Stimulated activated memory B cell treated with anti-CD40 and anti-IgM and Interleukin-4, amounts not matched to agents 10 μg/mL and 1 μg/mL and 100 μg/mL, for 72 hours (primary cell): ENCODE measurements at places on chromosomes 3 and 15.

GRCh38 chr3:4736284-4736861, 242.9 kb upstream of the BHLHE40 start:
- no peak for ATAC-seq

GRCh38 chr3:175381685-175382084, 522.6 kb downstream of the NAALADL2 start:
- ATAC-seq: no peak

GRCh38 chr3:62550439-62550838, 177.1 kb upstream of the FEZF2 start:
- no peak for ATAC-seq

GRCh38 chr15:39798382-39798781, 15.7 kb upstream of the FSIP1 start:
- no peak for ATAC-seq

DNA sequence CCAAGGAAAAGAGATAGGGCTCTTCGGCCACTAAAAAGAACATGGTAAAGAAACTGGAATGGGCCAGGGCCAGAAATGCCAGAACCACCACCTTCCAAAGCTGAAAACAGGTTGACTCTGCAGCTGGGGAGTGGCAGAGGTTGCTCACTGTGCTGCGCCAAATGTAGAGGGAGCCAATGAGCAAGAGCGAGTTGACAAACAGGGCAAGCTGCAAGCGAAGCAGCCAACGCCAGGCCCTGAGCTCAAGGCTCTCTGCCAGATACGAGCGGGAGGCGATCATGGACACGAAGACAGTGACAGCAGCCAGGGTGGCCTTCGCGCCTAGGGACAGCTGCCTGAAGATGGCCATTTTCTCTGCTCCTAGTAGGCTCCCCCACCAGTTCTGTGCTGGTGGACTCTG, 3.1 kb downstream of the GLB1 start:
- ATAC-seq: no peak

DNA sequence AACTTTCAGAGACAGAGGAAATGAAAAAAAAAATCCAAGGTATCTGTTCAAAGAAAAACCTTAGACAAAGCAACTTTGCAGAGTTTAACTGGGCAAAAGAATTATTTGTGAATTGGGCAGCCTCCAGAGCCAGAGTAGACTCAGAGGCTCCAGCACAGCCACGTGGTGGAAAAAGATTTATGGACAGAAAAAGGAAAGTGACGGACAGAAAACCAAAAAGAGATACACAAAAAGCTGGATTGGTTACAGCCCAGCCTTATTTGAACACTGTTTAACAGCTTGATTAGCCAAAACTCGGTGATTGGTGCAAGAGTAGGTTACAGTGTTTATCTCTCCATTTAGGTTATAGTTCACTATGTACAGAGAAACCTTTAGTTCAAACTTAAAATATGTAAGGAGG, 23.7 kb upstream of the GPD1L start:
- ATAC-seq: no peak

DNA sequence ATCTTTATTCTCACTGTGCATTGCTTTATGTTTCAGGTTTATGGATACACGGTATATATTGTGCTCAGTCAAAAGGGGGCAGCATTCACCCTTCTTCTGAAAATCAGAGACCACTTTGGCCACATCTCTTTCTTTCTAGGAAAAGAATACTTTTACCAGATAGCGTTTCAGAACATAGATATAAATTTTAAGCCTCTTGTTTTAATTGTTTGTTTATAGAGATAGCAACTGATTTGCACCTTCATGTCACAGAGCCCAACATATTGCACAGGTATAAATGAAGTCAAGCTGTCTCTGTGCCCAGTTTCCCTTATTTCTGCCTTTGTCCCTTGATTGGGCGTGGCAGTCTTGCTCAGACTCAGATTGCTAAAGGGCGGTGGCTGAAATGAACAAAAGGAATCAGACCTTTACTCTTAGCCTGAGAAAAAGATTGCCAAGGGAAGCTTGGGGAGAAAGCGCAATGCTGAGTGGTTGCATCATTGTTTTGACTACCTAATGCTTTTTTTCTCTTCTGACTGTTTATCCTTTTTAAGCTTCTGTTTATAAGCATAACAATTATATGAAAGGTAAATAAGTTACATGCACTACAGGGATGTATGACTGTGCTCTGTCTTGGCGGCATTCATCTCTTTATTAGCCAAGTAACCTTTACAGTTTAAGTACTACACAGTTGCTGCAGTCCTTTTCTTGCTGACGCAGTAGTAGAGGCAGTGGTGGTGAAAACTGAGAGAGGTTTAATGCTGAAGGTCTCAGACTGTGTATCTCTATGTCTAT, 70.8 kb upstream of the ZBTB20 start:
- ATAC-seq: no peak

- no peak for ATAC-seq
Measured at GRCh38 chr15:41773332-41773728, 954 bp upstream of the MAPKBP1 start.

DNA sequence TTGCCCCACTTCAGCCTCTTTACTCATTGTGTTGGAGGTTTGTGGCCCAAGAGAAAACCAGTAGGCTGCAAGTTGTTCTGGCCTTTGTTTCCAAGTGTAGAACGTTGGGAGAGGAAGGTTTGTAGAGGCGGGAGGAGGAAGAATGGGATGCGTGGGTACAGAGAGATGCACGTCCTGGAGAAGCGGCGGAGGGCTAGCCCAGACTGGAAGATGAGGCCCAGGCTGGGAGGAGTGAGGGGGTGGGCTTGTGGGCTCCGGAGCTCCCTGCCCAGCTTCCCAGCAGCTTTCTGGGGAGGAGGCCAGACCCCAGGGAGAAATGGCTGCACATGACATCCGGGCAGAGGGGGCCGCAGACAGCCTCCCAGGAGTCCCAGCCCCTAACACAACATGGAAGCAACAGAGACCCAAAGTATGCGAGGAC, 5.3 kb downstream of the PLA2G4F start:
- no peak for ATAC-seq

GRCh38 chr3:137477614-137478013, 286.5 kb upstream of the SOX14 start:
- no peak for ATAC-seq

DNA sequence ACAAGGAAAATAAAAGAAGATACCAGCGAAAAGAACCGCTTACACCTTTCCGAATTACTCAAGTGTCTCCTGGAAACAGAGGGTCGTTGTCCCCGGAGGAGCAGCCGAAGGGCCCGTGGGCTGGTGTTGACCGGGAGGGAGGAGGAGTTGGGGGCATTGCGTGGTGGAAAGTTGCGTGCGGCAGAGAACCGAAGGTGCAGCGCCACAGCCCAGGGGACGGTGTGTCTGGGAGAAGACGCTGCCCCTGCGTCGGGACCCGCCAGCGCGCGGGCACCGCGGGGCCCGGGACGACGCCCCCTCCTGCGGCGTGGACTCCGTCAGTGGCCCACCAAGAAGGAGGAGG, 325 bp downstream of the ALCAM start:
- peak; percentile 22 for ATAC-seq

DNA sequence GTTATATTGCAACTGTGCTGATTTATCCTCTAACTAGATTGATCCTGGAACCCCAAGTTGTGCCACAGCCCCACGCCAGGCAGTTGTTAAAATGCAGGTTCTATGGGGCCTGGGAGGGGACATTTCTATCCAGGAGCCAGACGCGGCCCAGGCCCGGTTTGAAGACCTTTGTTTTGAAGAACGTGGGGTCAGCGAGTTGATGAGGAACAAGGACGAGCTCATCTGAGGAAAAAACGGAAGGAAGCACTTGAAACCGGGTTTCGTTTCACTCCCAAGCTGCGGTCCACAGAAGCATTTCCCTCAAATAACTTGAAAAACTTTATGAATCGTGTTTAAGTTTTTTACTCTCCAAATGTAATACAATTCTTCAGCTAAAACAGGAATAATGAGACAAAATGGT, 76.4 kb downstream of the CHSY1 start:
- no peak for ATAC-seq

GRCh38 chr15:50218691-50219090, 36.7 kb downstream of the SLC27A2 start:
- ATAC-seq: no peak

DNA sequence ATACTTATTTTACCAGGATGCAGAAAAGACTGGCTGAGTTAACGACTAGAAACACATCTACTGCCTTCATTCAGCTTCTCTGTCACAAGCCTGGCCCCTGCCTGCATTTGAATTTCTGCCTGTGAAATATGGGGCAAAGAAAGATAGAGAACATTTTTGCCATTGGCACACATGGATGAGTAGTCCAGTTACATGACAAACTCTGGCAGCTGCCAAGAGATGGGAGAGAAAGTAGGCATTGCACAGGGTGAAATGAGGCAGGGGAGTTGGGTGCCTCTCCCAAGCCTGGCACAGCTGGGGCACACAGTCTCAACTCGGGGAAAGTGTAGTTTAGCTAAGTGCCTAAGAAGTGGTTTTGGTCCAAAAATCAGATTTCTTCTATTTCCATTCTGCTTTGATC, 24.0 kb downstream of the ANXA2 start:
- no peak for ATAC-seq

- peak; percentile 79 for ATAC-seq
Measured at GRCh38 chr3:32432711-32433530, 41.3 kb downstream of the CMTM7 start.

DNA sequence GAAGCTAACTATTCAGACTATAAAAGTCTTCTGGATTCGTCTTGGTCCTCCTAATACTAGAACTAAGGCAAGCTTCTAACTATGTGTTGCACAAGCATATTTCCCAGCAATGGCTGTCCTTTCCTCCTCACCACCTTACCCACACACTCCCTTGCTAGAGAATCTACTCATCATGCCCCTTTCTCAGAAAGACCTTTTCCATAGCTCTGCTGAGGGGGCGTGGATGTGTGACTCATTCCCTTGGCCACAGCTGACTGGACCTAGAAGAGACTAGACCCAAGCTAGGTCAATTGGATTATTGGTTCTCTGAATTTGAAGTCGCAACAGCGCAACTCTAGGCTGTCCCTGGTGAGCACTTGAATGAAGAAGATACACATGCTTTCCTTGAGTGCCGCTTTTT, 47.1 kb downstream of the ERC2 start:
- peak; percentile 22 for ATAC-seq

DNA sequence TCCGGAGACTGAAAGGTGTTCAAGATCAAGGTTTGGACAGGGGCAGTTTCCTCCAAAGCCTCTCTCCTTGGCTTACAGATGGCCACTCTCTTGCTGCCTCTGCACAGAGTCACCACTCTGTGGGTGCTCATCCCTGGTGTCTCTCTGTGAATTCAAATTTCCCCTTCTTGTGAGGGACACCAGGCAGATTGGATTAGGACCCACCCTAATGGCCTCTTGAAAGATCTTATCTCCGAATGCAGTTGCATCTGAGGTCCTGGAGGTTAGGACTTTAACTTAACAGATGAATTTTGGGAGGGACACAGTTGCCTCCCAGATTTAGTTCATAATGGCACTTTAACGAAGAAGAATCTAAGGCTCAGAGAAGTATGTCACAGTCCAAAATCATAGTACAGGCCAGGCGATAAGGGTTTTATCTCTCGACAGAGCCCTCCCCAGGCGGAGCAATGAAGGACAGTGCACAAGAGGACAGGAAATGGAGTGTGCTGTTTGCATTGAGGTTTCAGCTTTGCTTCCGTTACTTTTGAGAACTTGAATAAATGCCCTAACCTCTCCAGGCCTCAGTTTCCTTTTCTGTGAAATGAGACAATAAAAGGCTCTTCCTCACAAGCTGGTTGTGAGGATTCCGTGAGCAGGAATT, 38.9 kb upstream of the KIF23 start:
- ATAC-seq: no peak

DNA sequence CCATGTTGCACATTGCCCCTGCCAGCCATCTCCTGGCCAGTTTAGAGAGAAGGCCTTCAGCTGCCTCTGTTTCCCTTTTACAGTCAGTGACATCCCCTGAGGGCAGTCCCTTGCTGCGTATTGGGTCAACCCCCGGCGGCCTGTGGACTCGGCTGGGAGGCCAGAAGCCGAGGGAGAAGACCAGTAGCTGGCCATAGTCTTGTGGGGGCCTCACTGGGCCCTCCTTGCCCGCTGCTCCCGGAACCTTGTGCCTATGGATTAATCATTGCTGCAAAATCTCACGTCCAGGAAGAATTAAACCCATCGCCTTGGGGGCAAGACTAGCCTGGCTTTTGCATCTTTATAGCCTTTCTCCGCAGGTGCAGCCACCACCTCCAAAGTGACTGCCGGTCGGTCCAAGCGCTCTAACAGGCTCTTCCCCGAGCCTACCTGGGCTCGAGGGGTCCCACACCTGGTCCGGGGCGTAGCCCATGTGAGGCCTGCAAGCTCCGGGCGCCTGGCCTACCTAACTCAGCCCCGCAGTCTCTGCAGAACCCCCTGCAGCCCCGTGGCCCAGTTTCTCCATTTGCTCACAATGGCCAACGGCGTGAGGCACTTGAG, 870 bp upstream of the CHAC1 start:
- no peak for ATAC-seq

GRCh38 chr3:156449710-156450574, 105.0 kb downstream of the SSR3 start:
- no peak for ATAC-seq

- ATAC-seq: no peak
Measured at GRCh38 chr3:50630877-50631276, 13.9 kb downstream of the MAPKAPK3 start.

GRCh38 chr15:90294601-90295269, 29.3 kb downstream of the NGRN start:
- ATAC-seq: no peak

DNA sequence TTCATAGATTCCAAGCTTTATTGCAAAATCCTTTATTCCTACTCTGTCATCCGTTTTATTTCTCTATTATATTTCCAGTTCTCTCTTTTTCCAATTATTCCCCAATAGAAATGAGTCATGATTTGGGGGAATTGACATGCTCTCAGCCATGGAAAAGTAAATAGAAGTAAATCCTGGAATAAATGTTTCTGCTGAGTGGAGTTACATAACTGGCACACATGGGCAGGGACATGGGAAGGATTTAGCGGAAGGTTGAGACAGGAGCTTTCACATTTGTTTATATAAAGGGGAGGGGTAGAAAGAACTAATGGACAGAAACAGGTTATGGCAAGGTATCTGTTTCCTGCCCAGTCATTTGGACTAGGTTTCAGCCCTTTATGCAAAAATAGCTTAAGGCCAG, 221.6 kb downstream of the PLOD2 start:
- ATAC-seq: no peak

GRCh38 chr3:157239082-157239704, 79.2 kb upstream of the CCNL1 start:
- peak; percentile 97 for ATAC-seq

- no peak for ATAC-seq
Measured at GRCh38 chr3:13704174-13704573, 155.2 kb downstream of the FBLN2 start.
